ENCODE measurements at places on chromosomes 2 and 18. TPM values are rescaled to one million over a fixed set of nuclear protein-coding genes. Genes with fewer than 3 reads are reported as not detected.
A peak's percentile ranks its signal among the peaks of the same experiment; 100 is the strongest.

GRCh38 chr2:241379481-241380480, 23.7 kb downstream of the FARP2 start:
- no peak for DNase-seq
- no peak overlapping the region for H3K4me3 ChIP-seq
- H3K4me1 ChIP-seq = peaks cover 52% of the 10 kb centered on the region

GRCh38 chr2:169664600-169664977, 29.6 kb downstream of the CFAP210 start:
- no peak overlapping the region for H3K27ac ChIP-seq
- no peak for DNase-seq
- no peaks in the 10 kb centered on the region for H3K27me3 ChIP-seq
- no peaks in the 10 kb centered on the region for H3K36me3 ChIP-seq

- H3K4me1 ChIP-seq = peaks cover 19% of the 10 kb centered on the region
- no peak overlapping the region for H3K4me3 ChIP-seq
- DNase-seq = no peak
- no peaks in the 10 kb centered on the region for H3K36me3 ChIP-seq
- H3K27me3 ChIP-seq = no peaks in the 10 kb centered on the region
- H3K27ac ChIP-seq = peak overlapping the region; percentile 78
Measured at GRCh38 chr2:109692013-109692743, 78.0 kb downstream of the SOWAHC start.

- no peaks in the 10 kb centered on the region for H3K27me3 ChIP-seq
- peaks cover 11% of the 10 kb centered on the region for H3K4me1 ChIP-seq
- H3K4me3 ChIP-seq = no peak overlapping the region
- H3K36me3 ChIP-seq = peaks cover 14% of the 10 kb centered on the region
- no peak overlapping the region for H3K27ac ChIP-seq
- no peak for DNase-seq
Measured at GRCh38 chr2:64594226-64594989, 59.3 kb downstream of the SERTAD2 start.

DNA sequence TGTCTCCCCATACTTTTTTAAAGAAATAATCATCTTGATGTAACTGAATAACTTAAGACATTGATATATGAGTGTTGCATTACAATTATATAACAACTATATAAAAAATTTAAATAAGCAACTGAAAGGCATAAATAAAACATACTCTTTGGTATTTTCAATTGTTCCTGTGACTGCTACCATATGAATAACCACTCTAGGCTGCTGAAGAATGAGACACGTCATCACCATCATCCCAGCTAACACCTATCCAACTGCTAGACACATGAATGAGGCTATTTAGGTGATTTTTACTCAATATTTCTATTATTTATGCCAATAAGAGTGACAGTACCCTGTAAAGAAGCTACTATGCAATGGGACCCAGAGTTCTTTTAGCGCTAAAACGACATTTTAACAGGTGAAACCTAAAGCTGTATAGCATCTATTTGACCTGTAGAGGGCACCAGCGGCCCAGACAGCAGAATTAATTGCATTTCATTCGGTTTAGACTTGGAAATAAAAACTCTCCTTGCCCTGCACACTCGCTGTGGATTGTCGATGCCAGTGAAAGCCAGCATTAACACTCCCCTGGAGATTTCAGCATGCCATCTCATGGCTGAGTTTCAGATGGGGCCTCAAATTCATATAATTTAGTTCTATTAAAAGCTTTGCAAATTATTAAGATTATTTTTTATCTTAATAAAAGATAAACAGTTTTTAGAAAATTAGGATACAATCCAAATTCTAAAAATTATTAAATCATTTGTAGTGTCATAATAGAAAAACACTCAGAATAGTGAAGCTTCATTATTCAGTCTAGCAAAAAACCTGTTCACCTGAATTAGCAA, 89.4 kb upstream of the MAP2 start:
- H3K4me3 ChIP-seq = no peak overlapping the region
- H3K36me3 ChIP-seq = no peaks in the 10 kb centered on the region
- H3K27me3 ChIP-seq = no peaks in the 10 kb centered on the region
- no peak for DNase-seq

- H3K27ac ChIP-seq = no peak overlapping the region
- no peaks in the 10 kb centered on the region for H3K4me1 ChIP-seq
- no peaks in the 10 kb centered on the region for H3K36me3 ChIP-seq
- no peak for DNase-seq
- no peaks in the 10 kb centered on the region for H3K27me3 ChIP-seq
- H3K4me3 ChIP-seq = no peak overlapping the region
Measured at GRCh38 chr2:3827673-3828575, 124.5 kb downstream of the DCDC2C start.

DNA sequence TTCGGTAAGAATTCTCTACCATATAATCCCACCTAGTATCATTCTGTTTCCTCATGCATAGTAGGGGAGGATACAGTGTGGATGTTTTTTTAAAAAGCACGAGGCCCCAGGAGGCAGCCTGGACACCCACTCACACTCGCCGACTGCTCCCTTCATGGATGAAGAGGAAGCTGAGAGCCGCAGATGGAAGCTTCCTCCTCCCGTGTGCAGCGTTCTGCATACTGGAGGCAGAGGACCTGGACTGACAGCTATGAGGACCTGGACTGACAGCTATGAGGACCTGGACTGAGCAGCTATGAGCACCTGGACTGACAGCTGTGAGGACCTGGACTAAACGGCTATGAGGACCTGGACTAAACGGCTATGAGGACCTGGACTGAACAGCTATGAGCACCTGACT, 234.4 kb downstream of the NDUFA10 start:
- no peaks in the 10 kb centered on the region for H3K27me3 ChIP-seq
- no peak overlapping the region for H3K4me3 ChIP-seq
- DNase-seq = peak; percentile 54
- H3K27ac ChIP-seq = no peak overlapping the region

The C2orf76 gene
- total RNA-seq = not detected

The NEB gene
- 0.53 TPM for total RNA-seq

The RAB6C gene
- not detected for total RNA-seq

All from ascending aorta (tissue), 2 donors.